ENCODE measurements at places on chromosomes 12 and 14.

GRCh38 chr12:112539221-112539620 lies 120.5 kb downstream of the PTPN11 start:
- no peak for DNase-seq

GRCh38 chr12:98262902-98263301 lies 252.5 kb upstream of the TMPO start:
- no peak for DNase-seq

- DNase-seq: no peak
These were observed 25.3 kb downstream of the OAS2 start for GRCh38 chr12:113003636-113004035.

DNA sequence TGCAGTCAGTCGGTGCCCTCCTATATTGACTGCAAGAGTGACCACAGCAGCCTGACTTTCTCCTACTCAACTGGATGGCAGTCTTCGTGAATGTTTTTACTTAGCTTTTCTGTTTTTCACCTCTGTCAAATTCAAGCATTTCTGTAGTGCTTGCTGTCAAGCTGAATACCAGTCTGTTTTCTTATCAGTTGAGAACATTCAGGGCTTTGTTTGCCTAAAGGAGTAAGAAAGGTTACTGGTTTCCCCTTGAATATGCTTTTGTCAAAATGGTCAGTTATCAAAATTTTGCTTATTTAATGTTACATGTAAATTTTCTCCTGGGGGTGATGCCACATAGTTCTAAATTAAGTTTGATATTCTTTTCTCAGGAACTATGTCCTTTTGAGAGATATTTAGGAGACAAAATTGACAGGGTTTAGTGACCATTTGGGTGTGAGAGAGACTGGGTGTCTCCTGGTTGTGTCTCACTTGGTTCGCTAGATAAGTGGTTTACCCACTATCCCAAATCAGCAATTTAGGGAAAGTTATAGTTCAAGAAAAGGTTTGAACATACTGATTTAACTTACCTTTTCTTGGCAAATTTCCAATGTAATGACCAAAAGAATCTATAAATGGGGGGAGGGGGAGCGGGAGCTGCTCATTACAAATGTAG lies 366.3 kb downstream of the TMTC2 start:
- DNase-seq: no peak

DNA sequence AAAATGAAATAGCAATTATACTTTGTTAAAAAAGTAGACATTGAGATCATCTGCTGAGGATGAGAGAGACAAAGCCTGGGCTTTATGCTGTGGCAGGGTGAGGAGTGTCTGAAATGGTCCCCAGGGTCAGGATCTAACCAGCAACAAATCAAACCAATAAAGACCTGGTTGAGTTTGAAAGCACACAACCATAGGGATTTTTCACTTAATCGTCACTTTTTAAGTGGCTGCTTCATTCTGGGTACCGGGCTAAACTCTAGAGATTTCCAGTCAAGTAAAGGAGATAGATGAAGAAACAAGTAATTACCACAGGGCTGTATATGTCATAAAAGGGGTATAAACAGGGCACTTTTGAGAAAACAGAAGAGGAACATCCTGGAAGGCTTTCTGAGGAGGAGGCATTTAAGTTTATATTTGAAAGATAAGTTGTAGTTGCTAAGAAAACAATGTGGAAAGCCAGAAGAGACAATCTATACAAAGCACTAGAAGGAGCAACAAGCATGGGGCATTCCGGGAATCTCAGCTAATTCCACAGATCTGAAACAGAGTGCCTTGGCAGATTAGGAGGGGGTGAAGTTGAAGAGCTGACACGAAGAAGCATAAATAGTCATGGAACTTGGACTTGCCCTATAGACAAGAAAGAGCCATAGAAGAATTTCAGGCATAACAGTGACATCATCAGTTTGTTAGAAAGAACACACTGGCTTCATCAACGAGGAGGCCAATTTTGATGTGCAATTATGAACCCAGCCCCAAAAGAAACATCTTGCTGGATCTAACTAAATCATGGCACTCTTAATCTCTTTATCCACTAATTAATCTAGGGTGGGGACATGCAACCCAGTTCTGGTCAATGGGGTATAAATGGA lies 46.9 kb upstream of the FRS2 start:
- DNase-seq: no peak

GRCh38 chr12:108587826-108588225 lies 10.1 kb downstream of the TMEM119 start:
- no peak for DNase-seq

DNA sequence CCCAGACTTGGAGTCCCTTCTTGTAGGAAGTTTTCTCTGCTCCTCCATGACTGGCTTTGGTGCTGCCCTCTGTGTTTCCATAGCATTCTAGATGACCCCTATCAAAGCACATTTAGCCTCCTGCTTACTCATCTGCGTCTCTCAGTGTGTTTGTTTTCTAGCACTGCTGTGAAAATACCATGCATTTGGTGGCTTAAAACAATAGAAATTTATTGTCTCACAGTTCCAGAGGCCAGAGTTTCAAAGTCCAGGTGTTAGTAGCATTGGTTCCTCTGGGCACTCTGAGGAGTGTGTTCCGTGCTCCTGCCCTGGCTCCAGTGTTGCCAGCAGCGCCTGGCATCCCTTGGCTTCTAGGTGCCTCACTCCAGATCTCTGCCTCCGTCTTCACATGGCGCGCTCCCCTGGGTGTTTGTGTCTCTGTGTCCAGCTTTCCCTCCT lies 86.1 kb downstream of the CACNA1C start:
- DNase-seq: no peak
